Stimulated activated CD8-positive, alpha-beta memory T cell treated with anti-CD3 and anti-CD28 coated beads, Interleukin-4, amount 100 ng/mL, for 4 hours (primary cell): ENCODE measurements at places on chromosomes 1 and 21.

DNA sequence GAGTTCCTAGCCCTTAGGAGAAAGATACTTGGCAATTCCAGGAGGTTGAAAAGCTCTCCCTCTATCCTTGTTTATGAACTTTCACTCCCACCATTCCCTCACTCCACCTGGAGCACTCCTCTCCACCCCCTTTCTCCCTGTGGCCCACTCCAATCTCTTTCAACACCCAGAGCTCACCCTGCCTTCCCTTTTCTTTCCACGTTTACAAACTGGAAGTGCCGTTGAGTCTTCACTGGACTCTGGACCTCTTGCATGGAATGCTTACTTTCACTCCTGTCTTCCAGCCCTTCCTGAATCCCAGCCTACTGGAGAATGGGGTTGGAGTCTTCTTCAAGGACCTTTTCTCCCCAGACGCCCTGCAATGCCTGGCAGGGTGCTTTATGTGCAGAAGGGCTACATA, 198.5 kb downstream of the RHOU start:
- no peak for DNase-seq

DNA sequence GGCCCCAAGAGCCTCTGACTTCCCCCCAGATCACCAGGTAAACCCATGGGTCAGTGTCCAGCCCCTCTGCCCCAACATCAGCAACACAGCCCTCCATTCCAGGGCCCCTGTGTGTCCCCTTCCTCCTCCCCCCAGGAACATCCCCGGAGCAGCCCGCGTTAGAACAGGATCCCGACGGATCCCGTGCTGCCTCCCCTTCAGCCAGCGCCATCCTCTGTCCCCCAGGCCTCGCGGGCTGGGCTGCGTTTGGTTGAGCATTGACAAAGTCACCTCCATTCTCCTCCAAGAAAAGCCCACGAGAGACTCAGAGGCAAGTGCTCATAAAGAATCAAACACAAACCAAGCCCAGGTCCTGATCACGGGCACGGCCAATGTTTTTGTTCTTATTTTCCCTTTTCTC, 160.0 kb upstream of the ARHGEF16 start:
- no peak for DNase-seq

GRCh38 chr1:227042292-227042691, 102.2 kb downstream of the COQ8A start:
- DNase-seq = no peak

DNA sequence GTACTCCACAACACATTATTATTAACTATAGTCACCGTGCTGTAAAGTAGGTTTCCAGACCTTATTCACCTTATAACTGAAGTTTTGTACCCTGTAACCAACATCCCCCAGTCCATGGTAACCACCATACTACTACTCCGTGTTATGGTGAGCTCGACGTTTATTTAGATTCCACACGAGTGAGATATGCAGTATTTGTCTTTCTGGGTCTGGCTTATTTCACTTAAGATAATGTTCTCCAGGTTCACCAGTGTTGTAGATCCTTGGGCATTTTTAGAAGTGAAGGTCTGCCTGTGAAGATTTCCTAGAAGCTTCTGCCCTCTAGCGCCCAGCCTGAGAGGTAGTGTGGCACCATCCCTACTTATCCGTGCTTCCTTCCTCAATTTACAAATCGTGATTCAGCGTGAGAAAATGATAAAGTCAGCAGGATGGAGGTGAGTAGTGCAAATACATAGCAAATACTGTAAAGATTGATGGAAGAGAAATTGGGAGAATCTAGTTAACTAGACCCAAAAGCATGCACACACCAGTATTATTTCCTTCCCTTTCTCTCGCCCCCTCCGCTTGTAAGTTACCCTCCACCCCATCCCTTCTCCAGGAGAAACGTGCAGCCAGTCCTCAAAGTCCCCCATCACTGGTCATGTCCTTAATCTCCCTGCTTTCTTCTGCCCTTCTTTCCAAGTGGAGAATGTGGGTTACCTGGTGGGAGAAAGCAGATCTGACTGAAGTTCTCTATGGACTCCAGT, 36.0 kb upstream of the DISC1 start:
- DNase-seq = no peak

DNA sequence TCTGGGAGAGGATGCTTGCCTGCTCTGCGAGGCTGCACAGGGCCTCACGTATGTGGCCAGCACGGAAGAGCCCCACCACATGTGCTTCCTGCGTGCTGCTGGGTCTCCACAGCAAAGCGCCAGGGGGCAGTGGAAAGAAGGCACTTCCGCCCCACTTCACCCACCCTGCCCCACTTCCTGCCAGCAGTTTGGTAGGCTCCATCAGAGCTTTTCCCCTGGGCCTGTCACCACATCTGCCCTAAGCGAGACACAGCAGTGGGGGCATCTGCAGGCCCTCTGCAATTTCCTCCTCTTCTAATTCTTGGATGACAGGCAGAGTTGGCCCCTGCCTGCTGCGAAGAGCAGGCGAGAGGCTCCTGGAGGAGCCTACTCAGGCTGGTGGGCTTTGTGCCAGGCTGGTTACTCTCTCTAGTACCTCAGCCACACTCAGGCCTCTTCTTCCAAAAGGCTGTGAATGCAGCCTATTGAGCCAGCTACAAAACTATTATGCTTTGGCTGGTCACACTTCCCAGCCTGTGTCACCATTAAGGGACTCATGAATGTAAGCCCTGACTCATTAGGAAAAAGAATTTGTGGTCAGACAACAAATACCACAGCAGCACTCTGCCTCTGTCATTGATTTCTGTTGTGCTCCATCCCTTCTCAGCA, 25.0 kb downstream of the CD244 start:
- DNase-seq = peak; percentile 71

DNA sequence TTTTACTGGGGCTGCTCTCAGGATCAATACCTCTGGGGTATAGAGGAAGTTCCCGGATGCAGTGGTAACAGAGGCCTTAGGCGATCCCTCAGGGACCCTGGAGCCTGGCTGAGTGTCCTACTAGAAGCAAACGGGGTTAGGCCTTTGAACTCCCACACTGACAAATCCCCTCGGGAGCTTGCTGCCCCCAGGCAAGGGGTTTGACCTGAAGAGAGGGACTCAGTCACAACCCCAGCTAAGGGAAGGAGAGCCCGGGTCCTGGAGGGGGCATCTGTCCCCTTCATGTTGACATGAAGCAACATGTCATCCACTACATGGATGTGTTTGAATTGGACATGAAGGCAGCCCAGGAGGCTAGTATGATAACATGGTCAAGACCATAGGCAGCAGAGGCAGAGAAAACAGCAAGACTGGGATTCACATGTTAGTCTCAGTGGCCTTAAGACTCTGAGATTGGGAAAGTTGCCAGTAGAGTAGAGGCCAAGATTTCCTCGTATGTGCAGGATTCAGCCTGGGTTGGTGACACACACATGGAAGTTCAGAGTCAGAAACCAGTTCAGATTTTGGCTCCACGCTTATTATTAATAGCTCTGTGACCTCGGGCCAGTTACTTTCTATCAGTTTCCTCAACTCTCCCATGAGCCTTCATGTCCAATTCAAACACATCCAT, 101.5 kb downstream of the KCNN3 start:
- DNase-seq = no peak

DNA sequence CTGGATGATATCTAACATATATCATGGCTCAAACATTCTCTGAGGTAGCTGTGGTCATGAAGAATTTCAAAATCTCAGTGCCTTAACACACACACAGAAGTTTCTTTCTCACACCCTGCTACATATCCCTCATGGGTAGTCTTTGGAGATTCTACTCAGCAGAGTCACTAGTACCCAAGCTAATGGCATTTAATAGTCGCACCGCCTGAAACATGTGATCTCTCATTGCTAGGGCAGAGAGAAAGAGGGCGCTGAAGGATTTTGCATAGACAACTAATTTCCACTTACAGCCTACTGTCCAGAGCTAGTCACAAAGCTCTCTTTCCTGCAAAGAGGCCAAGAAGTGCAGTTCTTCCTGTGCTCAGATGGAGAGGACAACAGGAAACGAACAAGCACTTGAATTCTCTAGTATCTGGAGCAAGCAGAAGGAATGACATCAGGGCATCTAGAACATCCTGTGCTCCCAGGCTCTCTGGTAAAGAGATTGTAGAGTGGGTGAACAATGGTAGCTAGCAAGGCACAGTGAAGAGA, 183.4 kb upstream of the PTBP2 start:
- DNase-seq = no peak

GRCh38 chr21:33789697-33790096, 125.9 kb downstream of the ATP5PO start:
- DNase-seq = no peak

- DNase-seq = no peak
Observed at GRCh38 chr1:55314740-55315139, 99.6 kb upstream of the USP24 start.

- no peak for DNase-seq
Observed at GRCh38 chr1:8182034-8182761, 135.7 kb upstream of the SLC45A1 start.

DNA sequence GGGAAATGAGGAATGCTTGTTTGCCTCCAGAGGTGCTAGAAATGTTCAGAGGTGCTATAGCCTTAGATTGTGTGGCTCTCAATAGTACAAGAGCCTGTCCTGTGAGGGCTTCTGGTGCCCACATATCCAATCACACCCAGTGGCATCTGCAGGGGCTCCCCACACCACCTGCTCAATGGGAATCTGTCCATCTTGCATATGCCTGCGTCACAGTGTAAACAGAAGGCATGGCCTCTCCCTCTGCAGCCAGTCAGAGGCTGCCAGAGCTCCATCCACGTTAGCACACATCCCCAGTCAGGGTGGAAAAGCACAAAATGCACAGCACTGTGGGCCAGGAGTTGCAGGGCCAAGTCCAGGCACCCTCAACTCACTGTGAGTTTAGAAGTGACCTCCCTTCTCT, 113.6 kb upstream of the GRIK3 start:
- DNase-seq = no peak

GRCh38 chr1:226519716-226520598, 28.6 kb upstream of the STUM start:
- DNase-seq = no peak

- no peak for DNase-seq
Observed at GRCh38 chr1:173332026-173332425, 124.9 kb upstream of the TNFSF4 start.

DNA sequence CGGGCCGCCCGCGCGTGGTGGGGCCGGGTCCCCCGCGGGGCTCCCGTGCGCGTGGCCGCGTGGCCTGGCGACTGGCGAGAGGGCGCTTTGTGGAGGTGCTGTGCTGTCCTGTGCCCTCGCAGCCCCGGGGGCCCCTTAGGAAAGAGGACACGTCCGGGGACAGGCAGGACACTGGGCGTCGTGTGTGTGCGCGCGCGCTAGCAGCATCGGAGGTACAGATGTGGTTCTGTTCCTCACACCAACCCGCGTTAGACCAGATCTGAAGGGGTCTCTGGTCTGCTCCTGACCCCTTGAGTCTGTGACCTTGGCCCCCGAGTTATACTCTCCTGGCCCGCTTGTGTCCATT, 489 bp downstream of the ACTN2 start:
- no peak for DNase-seq

- DNase-seq = no peak
Observed at GRCh38 chr1:50181027-50181663, 72.4 kb downstream of the ELAVL4 start.

DNA sequence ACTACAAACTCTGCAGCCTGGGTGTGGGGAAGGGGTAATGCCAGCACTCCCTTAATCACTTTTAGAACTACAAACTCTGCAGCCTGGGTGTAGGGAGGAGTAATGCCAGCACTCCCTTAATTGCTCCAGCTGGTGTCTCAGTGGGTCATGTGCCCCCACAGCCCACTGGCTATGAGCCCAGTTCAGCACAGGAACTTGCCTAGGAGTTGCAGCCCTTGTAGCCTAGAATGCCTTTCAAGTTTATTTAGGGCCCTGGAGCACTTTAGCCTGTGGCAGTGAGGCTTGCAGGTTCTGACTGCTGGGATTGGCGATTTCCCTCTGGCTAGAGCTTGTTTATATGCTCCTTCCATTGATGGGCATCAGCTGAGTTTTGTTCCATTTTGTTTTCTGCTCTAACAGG, 17.1 kb downstream of the VN1R5 start:
- no peak for DNase-seq

DNA sequence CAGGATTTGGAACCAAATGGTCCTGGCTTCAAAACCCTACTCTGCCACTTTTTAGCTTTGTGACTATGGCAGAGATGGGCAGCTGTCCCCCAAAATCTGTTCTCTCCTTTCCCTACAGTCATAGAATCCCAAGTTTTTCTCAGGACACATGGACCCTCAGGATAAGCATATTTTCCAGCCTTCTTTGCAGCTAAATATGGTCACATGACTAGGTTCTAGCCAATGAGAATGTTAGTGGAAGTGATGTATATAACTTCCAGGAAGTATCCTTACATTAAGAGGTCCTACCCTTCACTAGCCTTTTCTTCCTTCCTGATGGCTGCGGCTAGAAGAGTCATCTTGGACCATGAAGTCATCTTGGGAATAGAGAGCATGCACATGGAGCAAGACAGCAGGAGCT, 5.9 kb downstream of the IGSF3 start:
- DNase-seq = no peak

GRCh38 chr1:203486618-203487370, 7.2 kb upstream of the OPTC start:
- no peak for DNase-seq

- DNase-seq = no peak
Observed at GRCh38 chr1:23593556-23594148, 34.4 kb upstream of the ID3 start.

DNA sequence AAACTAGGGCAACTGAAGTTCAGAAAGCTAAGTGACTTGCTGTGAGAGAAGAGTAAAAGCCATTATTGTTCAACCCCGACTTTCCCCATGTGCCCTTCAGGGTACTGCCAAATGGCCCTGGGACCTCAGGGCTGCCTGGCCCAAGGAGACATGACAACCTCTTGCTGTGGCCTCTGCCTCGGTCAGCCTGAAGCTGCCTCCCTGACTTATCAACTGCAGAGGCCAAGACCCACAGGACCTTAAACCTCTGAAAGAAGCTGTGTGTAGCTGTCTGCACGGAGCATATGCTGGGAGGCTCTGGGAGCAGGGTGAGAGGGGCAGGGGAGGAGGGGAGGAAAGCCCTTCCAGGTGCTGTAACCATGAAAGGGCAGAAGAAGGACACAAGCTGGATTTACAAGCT, 35.9 kb downstream of the HMGB4 start:
- no peak for DNase-seq

DNA sequence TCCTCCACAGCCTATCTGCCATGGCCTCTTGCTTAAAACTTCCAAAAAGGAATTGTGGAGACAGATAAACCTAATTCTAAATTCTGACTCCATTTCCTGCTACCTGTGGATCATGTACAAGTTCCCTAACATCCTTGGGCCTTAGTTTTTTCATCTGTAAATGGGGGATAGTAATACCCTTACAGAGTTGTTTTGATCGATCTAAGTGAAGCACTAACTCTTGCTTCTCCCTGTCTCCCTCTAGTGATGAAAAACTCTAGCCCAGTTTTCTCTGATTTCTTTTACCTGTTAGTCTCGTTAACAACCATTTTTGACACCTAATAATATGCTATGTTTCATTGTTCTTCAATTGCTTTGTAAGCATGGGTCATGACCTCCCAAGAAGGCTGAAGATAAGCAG, 65.9 kb downstream of the TM2D1 start:
- DNase-seq = no peak

- no peak for DNase-seq
Observed at GRCh38 chr21:44724196-44724595, 12.8 kb upstream of the TSPEAR start.

GRCh38 chr1:66728021-66728420, 24.2 kb upstream of the DYNLT5 start:
- DNase-seq = no peak

GRCh38 chr21:16969636-16970035, 543.2 kb upstream of the CXADR start:
- no peak for DNase-seq

- DNase-seq = no peak
Observed at GRCh38 chr1:196372896-196373536, 235.2 kb downstream of the KCNT2 start.

- DNase-seq = no peak
Observed at GRCh38 chr1:185720633-185721272, 13.4 kb upstream of the HMCN1 start.
